WERI-Rb-1 (cell line): ENCODE measurements at places on chromosomes 16 and 17.

GRCh38 chr16:58487566-58488351, 12.2 kb upstream of the NDRG4 start:
- peak; percentile 89 for DNase-seq

GRCh38 chr16:85761861-85762260, 11.0 kb upstream of the C16orf74 start:
- DNase-seq, result no peak

GRCh38 chr16:30065943-30066760, 592 bp downstream of the ALDOA start:
- DNase-seq, result peak; percentile 26

DNA sequence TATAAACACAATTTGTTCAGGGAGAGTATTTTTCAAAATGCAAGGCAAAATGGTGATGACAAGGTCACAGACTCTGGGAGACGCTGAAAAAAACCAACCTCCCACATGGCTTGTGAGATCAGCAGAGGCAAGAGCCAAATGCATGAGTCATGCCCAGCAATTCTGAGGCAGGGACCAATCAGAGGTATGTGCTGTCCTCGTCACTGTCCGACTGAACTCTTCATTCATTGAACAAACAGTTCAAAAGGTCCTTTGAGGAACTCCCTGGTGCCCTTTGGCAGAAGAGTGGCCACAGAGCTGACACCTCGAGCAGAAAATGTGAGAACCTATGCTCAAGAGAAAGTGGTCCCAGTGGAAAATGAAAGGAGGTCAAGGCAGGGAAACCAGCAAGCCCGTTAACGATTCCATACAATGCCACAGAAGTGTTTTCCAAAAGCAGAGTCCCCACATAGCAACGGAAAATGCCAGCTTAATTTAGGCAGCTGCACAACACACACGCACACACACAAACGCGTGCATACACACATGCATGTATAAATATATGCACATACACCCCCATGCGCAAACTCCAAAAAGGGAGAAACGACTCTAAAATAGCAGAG, 50.9 kb downstream of the CDH11 start:
- no peak for DNase-seq

DNA sequence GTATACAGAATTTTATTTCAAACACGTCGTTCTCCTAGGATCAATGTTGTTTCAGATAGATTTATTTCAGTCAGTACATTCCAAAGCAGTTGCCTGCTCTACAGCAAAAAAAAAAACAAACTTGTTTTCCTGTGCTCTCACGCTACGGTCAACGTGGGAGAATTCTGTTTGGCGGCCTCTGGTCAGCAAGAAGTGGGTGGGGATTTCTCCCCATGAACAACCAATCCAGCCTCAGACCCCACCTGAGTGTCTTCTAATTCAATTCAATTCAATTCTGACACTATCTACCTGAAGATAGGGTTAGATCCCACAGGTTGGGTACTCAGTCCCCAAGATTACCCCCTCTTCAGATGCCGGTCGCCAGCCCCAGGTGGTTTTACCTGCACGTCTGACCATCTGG, 22.1 kb downstream of the C17orf58 start:
- DNase-seq, result no peak

- peak; percentile 19 for DNase-seq
These were observed 729 bp downstream of the P2RX5 start for GRCh38 chr17:3695129-3695722.

GRCh38 chr17:27577121-27577761, 53.7 kb upstream of the LGALS9 start:
- DNase-seq, result peak; percentile 76

DNA sequence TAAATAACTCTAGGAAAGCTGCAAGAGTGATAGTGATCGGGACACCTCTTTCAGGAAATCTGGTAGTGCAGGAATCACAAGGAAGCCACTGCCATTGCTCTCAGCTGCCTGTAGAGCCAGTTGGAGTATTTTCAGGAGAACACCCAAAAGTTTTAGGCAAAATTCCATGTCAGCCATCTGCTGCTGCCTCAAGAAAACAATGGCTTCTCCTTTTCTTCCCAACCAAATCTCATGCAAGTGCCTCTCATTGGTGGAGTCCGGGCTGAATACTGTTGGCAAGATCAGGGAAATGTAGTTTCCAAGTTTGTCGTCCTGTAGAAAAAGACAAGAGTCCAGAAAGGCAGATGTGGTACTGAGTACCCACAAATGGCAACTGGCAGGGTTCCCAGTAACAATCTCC, 54.9 kb upstream of the TANC2 start:
- DNase-seq, result no peak

DNA sequence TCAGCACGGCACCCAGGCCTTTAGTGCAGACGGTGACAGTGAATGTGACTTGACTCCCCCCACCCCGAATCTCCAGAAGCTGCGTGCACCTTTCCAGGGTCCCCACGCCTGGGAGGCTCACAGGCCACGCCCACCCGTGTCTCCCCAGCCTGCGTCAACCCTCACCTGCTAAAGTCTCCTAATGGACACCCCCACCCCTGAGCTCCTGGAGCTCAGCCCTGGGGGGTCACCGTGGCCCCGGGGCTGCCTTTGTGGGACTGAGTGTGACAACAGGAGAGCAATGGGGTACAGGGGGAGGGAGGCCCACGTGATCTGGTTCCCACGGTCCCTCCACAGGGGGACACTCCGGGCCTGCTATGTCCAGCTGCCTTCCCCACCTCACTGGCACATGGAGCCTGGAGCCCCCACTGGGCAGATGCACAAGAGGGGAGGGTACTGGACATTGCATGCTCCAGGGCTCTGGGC, 7.4 kb upstream of the FASN start:
- DNase-seq, result peak; percentile 24

- no peak for DNase-seq
These were observed 14.2 kb upstream of the SEC14L1 start for GRCh38 chr17:77126519-77126918.

DNA sequence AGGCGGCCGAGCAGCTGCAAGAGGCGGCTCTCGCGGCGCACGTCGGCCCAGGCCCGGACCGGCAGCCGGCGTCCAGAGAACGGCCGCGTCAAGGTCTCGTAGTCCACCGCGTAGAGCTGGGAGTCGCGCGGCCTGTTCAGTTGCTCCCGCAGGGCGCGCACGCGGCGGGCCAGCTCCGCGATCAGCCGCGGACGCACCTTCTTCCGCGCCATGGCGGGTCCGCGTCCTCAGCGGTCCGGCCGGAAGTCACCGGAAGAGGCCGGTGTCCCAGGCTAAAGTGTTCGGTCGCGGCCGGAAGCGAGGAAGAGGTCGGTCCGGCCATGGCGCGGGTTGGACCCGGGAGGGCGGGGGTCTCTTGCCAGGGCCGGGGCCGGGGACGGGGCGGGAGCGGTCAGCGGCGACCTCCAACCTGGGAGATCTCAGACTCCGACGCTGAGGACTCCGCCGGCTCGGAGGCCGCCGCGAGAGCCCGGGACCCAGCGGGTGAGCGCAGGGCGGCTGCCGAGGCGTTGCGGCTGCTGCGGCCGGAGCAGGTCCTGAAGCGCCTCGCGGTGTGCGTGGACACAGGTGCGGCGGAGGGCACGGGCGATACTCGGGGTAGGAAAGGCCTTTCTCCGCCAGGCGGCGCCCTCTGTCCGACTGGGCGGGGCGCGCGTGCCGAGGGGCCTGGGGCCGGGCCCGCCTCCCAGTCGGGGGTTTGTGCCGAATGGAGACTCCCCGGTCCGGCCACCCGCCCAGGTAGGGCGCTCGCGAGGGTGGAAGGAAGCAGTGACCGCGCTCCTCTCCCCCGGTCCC, at the start of gene MRPS34:
MRPS34 (minus strand) TSS at position 227 of the 795 bp plus-strand sequence; CDS start at position 212, 15 bp downstream.
- DNase-seq, result peak; percentile 88

DNA sequence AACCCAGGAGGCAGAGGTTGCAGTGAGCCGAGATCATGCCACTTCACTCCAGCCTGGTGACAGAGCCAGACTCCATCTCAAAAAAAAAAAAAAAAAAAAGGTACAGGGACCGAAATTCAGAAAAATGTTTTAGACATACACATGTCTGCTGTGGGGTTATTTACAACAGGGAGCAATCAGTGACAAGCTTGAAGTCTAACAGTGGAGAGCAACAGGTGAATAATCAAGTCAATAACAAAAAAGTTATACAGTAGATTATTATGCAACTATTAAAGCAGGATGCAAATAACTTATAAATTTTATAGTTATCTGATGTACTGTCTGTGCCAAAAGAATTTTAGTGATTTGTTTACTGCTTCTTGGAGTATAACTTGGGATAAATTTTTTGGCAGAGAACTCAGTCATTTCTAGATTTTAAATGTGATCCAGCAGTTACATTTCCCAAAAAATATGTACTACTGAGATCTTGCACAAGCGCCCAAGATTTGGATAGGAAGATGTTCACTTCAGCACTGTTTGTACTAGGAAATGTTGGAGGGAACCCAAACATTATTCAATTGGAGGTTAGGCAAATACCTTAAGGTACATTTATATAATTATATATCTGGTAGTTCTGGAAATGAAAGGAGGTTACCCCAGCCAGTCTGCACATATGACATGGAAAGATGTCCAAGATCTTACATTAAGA, 34.1 kb downstream of the EEF2K start:
- DNase-seq, result no peak

DNA sequence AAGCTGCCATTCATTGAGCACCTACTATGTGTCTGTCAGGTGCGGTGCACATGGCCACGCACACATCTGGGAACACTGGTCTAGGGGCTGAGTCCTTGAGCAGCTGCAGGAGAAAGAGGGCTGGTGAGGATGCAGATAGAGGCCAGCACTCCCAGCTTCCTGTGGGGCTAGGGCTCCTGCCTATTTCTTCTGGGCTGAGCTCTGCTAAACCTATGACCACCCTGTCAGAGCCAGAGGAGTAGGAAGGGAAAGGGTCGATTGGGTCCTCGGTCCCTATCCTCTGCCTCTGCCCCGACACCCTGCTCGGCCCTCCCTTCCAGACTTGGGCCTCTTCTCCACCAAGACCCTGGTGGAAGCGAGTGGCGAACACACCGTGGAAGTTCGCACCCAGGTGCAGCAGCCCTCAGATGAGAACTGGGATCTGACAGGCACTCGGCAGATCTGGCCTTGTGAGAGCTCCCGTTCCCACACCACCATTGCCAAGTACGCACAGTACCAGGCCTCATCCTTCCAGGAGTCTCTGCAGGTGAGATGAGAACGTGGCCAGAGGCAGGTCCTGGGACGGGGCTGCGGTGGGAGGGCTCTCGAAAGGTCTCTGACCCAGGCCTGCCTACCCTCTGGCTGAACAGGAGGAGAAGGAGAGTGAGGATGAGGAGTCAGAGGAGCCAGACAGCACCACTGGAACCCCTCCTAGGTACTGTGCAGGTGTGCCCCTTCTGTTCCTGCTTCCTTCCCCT, 4.0 kb upstream of the TMEM88 start:
- DNase-seq, result no peak

DNA sequence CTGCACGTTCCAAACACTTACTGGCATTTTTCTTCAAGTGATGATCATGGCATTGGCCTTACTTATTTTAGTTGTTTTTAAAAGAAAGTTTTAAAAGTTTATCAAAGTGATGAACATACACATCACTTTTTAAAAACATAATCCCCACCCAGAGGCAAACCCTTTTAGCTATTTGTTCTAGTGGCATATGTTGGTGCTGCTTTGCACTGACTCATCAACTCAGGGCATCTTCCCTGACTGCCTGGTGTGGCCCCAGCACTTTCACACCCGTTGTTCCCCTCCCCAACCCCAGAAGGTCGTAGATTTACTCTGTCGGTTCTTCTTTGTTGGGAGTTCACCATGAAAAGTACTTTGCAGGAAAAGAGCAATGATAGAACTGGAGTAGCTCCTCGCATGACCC, 161.3 kb downstream of the RPTOR start:
- no peak for DNase-seq

- no peak for DNase-seq
These were observed 75.9 kb upstream of the PMFBP1 start for GRCh38 chr16:72247821-72248253.

DNA sequence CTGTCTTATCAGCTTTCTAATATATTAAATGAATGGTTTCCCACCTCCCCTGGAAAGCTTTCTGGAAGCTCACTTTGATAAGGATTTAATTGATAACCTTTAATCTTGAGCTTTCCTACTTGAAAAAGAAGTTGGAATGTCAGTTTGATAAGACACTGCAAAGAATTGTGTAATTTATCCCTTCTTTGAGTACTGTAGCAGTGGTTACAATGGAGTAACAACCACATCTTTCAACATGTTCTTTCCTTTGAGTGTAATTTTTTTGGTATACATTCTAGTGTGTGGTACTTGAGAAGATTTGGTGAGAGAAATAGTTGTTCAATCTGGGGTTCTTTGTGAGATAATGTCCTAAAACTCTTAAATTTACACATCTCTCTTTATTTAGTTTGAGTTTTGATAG, 43.4 kb downstream of the CPD start:
- no peak for DNase-seq

GRCh38 chr17:63480192-63480784, 3.4 kb downstream of the ACE start:
- no peak for DNase-seq

DNA sequence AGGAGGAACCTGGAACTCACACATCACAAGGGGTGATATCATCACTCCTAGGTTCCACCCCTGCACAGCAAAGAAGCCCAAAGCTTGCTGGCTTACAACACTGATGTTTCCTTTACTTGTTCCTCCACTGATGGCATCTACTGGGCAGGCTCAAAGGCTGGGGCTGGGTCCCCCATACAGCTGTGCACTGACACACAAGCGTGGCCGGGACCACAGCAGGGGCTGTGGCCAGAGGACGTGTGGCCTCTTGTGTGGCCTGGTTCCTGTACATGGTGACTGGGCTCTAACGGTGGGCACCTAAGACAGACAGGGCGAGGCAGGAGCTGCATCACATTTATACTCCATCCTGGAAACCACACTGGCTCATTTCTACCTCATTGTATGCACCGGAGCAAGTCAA, 264.4 kb upstream of the FOXF1 start:
- no peak for DNase-seq

DNA sequence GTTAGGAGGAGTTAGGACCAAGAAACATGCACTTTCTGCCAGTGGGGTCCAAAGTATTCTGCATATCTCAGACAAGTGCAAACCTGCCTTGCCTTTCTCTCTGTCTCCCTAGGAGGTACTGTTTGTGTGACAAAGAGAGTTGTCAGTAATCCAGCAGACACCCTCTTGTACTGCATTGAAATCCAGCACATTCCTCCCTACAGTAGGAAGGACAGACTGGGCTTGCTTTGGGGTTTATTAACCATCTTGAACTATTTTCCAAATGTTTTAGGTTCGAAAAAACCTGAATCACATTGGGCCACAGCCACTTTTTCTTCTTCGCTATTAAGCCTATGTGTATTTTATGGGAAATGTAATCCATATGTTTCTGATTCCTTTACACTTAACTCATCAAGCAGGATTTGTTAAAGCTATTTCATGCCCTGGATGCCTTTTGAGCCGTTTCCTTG, 204.2 kb upstream of the KCNJ16 start:
- DNase-seq, result no peak

DNA sequence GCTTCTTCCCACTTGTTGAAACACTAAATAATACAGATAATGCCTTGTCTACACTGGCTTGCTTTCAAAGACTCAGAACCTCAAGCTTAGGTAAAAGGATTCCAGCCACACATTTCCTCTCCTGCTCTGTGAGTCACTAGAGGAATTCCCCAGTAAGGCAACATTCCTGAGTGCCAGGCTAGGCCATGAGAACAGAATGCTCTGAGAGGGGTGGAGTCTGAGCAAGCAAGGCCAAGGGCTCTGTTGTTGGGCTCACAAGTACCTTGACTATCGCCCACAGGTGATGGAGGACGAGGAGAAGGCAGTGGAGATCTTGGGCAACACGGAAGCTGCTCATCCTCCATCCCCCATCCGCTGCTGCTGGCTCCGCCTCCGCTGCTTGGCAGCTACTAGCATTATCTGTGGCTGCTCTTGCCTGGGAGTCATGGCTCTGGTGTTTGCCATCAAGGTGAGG, 6.7 kb upstream of the PHKG2 start:
- no peak for DNase-seq

GRCh38 chr16:52563767-52564611, 17.0 kb upstream of the TOX3 start:
- no peak for DNase-seq
